ENCODE measurements at places on chromosomes 12 and 14.
A peak's percentile ranks its signal among the peaks of the same experiment; 100 is the strongest.

DNA sequence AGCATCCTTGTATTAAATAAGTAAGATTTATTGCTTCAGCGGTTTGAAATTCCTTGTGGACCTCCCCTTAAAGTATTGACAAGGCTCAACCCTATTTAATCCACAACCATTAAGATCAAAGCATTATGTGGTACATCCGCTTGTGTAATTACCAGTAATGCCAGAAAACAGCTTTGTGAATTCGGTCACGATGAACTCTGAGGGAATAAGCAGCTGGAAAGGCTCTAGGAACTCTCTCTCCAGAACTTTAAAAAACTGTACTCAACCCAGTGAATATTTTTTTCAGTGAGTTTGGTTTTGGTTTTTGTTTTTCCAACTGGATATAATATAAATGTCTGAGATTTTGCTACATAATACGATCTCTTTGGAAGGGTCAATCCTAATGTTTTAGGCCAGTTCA lies 49.3 kb upstream of the DIO2 start:
- DNase-seq, result no peak

DNA sequence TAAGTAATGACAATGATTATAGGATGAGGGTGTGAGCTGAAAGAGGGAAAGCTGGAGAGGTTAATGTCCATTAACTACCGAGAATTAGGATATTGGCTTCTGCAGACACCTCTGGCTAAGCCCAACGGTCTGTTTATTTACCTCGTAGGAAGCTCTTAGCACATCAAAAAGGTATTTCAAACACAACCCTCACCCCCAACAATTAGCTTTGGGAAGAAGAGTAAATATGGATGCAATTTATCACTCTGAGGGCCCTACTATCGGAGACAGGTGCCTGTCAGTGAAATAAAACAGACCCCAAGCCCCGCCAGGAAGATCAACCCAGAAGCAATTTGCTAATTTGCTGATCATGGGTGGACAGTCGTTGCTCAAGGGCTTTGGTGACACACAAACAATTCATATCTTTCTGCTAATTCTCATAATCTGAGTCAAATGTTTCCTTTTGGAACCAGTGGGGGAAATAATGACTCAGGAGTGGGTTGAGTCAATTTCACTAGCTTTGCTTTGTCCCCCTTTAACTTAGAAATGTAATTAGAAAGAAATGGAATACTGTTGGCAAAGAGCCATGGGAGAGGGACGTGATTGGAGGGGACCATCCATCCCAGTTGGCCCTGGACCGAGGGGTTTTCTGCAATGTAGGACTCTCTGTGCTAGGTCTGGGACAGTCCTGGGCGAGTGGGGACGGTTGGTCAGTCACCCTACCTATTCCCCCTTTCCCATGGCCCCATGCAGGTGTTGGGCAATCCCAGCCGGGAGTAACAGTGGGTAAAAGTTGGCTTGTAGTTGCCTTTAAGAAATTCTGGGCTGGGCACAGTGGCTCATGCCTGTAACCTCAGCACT lies 99.1 kb upstream of the MED13L start:
- no peak for DNase-seq

DNA sequence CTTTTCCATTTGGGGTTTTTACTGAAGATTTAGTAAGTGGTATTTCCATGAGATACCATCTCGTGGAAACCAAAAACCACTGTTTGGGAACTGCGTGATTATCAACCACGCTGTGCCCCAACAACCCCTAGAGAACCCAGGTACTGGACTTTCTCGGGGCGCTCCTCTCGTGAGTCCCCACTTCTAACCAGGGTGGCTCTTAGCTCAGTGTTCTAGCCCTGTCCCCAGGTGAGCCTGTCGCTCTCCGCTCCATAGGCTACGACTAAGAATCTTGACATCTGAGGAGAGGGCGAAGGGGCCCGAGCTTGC lies 686 bp downstream of the MCRS1 start:
- no peak for DNase-seq

DNA sequence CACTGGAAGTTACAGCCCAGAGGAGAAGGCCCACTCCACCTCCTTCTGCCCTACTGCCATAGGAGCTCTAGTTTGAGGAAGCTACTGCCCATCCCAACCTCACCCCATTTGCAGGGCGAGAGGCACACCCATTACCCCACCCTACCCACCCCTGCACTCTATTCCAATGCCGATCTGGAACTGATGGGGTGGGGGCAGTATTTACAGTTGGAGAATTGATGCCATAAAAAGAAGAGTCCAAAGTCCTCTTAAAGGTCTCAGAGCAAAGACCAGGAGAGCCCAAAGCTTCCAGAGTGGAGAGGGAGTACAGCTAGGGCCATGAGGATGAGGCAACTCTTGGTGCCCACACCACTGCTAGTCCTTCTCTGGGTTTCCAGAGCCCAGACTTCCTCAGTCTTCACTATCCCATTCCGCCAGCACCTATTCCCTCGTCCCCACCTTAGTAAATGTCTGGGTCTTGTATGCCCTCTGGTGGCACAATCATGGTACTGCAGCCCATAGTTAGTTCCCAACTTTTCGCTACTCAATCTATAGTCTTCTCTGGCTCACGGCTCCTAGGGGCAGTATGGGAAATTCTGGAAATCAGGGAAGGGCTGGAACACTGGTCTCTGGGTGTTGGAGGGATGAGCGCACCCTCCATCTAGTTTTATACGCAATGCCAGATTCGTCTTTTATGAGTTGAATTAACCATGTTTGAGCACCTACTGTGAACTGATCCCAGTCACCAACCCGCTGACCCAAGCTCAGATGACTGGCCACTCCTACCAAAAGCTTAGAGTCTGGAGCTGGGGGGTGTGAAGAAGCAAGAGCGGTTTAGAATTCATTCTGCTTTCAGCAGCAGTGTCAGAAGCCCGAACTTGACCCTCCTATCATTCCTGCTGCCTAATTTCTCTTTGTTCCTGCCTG lies 6.9 kb upstream of the ADCY6 start:
- DNase-seq, result no peak

DNA sequence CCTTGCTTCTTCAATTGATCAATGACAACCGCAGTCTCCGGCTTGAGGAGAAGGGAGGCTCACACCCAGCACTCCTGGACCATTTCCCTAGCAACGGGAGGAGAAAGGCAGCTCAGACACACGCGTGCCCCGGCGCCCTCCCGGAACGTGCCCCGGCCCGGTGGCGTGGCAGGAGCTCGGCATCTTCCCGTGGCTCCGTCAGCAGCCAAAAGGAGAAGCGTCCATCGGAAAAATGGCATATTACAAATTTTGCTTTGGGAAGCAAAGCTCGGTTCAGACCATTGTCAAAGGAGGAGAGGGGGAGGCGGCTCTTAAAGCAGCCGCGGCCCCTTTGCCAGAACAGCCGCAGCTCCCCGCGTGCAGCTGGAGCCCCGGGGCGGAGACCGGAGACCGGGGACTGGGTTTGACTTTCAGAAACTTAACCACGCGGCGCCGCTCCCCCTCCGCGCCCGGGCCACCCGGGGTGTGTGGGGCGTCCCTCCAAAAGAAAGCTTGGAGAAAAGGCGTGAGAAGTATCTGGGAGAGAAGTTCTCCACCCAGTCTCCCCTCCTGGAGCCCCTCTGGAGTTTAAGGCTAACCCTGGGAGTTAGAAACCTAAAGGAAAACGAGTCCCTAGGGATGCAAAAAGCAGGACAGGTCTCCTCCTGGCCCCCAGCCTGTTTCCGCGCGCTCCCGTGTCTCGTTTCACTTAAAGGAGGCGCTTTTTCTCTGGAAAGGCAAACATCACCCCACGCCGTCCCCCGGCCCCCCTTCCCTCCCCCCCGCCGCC lies 545 bp downstream of the PPFIA2 start:
- DNase-seq, result no peak

- DNase-seq, result no peak
Measured at GRCh38 chr14:80136358-80136757, 74.9 kb downstream of the DIO2 start.

DNA sequence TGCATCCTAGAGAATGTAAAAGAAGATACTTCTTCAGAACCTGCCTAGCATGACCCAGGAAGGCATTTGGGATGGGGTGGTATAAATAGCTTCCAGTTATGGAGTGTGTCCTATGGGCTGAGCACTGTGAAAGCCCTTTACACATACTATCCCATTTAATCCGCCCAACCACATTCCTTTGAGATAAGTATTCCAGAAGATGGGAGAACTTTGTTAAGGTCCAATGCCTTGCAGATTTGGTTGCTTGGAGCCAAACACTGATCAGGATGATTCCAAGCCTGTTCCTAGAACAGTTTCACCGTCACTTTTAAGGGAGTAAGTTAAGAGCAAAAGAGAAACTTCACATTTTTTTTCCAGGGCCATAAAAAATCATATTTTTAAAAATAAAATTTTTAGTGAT lies 82.5 kb upstream of the CLMN start:
- DNase-seq, result no peak

- no peak for DNase-seq
Measured at GRCh38 chr12:87866578-87867292, 162.5 kb downstream of the C12orf50 start.

GRCh38 chr14:95025218-95025617 lies 132.1 kb downstream of the DICER1 start:
- no peak for DNase-seq

- DNase-seq, result peak; percentile 14
Measured at GRCh38 chr12:45130881-45131281, 80.0 kb upstream of the DBX2 start.

GRCh38 chr12:1865284-1865866 lies 45.0 kb downstream of the LRTM2 start:
- no peak for DNase-seq

GRCh38 chr12:82857911-82858533 lies 171.3 kb downstream of the TMTC2 start:
- no peak for DNase-seq

GRCh38 chr14:101491841-101492240 lies 69.5 kb upstream of the DIO3 start:
- no peak for DNase-seq

GRCh38 chr12:1474041-1474573 lies 120.3 kb downstream of the FBXL14 start:
- DNase-seq, result peak; percentile 91

DNA sequence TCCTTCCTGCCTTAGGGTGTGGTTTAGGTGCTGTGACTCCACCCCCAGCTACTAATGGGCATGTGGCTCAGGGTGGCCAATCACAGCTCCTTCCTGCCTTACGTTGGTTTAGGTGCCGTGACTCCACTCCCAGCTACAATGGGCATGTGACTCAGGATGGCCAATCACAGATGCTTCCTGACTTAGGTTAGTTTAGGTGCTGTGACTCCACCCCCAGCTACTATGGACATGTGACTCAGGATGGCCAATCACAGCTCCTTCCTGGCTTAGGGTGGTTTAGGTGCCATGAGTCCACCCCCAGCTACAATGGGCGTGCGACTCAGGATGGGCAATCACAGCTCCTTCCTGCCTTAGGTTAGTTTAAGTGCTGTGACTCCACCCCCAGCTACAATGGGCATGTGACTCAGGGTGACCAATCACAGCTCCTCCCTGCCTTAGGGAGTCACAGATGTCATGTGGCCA lies 163.9 kb downstream of the TBX5 start:
- no peak for DNase-seq

DNA sequence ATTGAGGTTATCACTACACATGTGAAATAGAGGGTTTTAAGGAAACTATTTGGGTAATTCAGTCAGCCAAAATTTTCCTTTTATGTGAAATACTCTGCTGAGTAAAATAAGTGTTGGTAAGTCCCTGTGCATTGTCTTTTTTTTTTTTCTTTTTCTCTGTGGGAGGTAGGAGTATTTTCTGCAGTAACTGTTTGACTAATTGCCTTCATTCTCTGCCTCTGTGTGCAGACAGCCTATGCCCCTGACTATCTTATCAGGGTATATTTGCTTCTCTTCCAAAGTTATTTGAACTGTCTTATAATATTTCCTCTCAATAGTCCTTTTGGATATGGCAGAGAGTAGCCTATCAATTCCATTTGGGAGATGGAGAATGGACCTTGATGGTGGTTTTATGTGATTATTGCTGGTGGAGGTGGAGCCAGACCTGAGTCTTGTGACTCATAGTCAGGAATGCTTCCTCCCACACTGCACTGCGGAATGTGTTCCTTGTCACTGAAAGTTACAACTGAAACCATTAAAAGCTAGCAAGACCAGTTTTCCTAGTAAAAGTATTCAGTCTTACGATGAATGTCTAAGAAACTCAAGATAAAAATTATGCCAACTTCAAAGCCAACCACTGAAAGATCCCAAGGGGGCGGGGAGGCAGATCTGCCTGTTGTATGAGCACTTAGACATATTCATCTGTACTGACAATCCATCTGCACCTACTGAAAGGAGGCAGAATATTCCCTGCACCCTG lies 40.9 kb upstream of the STXBP6 start:
- DNase-seq, result peak; percentile 25

DNA sequence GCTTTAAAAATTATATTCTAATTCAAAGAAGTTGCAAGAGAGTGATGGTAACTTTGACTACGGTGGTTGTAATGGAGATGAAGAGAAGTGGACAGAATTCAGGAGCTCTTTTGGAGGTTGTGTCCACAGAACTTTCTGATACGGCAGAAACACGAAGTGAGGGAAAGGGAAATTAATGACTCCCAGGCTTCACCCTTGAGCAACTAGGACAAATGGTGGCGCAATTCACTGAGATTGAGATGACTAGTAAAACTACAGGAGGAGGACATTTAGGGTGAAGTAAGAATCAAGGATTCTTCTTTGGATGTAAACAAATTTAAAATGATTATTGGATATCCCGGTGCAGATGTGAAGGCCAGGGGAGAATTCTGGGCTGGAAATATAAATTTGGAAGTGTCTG lies 212.6 kb downstream of the PTPRO start:
- no peak for DNase-seq

DNA sequence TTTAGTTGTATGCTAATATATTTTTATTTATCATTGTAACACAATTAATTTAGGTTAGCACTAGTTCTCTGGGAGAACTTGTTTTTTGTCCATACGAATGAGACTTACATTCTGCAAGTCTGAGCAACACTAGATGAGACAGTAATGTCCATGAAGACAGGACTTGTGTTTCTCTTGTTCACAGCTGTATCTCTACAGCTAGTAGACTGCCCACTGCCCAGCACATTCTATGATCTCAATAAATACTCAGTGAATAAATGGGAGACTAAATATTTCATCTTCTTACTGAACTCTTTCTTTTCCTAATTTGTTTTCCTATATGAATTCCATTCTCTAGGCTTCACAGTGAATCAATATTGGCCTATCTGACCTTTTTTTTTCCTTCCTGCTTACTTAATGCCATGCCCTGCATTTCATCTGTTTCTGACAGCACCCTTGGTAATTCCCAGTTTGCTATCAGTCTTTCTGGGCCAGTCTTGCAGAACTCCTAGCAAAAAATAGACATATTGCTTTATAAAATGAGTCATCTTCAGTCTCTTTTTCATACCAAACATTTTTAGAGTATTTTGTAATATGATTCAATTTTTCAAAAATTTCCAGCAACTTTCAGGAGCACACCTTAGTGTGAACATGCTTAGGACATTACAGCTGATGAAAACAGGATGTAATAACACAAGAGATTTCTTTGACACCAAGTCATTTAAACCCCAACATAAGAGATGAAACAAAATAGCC lies 185.5 kb upstream of the ATP2B1 start:
- DNase-seq, result peak; percentile 27

GRCh38 chr12:80504389-80505163 lies 60.5 kb downstream of the PTPRQ start:
- no peak for DNase-seq

All from AG09309 (cell line).